ENCODE measurements at places on chromosomes 4 and X.

DNA sequence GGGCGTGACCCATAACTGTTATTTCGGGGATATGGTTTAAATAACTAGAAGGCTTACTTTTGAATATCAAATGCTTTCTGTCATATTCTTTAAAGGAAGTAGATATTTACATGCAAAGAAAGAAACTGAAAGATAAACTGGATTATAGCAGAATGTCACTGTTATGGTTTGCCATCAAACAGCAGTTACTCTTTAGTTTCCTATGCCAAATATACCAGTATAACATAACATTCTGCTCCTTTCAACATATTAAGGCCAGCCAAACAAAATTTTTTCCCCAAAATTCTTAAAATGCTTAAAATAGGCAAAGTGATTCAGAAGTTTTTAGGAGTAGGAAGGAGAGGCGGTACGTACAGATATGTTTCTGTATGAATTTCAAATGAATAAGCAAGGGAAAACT lies 27.0 kb downstream of the KDM6A start:
- DNase-seq: no peak

DNA sequence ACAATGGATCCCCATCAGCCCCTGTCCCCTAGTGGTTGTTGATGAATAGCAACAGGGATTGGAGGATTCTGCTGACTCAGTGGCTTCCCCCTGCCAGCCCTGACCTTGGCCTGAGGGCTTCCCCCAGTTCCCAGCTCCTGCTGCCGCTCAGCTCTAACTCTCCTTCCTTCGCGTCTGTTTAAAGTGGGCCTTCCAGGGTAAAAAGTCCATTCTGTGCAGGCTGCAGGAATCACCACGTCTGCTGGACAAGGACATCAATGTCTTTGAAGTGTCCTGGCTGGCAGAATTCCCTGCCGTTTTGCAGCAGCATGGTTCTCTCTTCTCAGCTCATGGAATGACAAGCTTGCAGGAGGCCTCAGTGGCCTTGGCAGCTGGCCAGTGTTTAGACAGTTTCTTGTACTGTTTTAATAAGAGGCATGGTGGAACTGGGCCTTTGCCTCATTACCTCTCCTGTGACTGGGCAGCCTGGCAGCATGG lies 152.5 kb upstream of the STX18 start:
- DNase-seq: no peak

DNA sequence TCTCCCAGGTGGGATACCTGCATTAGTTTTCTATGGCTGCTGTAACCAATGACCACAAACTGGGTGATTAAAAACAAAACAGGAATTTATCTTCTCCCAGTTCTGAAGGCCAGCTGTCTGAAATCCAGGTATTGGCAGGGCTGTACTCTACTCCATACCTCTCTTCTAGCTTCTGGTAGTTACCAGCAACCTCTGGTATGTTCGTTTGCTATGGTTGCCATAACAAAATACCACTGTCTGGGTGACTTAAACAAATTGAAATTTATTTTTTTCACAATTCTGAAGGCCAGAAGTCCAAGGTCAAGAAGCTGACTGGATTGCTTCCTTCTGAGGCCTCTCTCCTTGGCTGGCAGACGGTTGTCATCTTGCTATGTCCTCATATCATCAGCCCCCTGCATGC lies 642.1 kb upstream of the TENM3 start:
- no peak for DNase-seq

GRCh38 chr4:77798385-77798784 lies 20.8 kb downstream of the CNOT6L start:
- no peak for DNase-seq

GRCh38 chr4:163587867-163588266 lies 93.4 kb downstream of the TMA16 start:
- no peak for DNase-seq

DNA sequence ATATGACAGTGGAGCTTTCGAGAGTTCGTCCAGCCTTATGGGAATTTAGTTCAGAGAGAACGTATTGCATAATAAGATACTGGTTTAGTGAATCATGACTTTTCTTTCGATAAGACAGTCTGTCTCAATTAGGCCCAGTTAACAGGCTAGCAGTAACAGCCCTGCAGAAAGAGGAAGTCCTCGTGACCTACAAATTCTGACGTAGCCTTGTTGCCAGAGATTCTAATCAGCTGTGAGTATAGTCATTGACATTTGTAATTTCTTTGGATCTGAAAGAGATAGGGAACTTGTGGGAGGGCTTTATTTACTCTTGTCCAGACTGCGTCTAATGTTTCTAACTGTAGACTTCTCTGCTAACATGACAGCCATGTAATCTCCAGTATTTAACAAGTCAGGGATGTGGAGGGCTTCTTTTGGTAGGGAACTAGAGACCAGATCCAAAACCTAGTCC lies 15.8 kb downstream of the ART3 start:
- peak; percentile 94 for DNase-seq

- no peak for DNase-seq
Observed at GRCh38 chr4:152540293-152540674, 4.4 kb upstream of the FBXW7 start.

DNA sequence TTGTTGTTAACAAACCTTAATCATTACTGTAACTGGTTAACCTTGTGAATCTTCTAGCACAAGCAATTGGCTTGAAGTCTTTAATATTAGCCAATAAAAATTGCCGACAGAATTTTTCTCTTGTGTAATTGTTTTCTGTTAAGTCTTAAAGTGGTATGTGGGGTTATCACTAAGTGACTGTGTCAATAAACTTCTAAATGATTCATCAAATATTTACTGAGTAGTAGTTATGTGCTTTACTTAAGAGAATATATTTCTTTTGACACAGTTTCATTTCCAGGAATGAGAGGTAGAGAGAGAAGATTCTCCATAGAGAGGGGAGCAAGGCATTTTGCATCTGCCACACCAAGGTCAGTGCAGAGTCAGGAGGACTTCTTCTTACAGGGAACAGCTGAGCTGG lies 2361.6 kb upstream of the AGA start:
- no peak for DNase-seq

DNA sequence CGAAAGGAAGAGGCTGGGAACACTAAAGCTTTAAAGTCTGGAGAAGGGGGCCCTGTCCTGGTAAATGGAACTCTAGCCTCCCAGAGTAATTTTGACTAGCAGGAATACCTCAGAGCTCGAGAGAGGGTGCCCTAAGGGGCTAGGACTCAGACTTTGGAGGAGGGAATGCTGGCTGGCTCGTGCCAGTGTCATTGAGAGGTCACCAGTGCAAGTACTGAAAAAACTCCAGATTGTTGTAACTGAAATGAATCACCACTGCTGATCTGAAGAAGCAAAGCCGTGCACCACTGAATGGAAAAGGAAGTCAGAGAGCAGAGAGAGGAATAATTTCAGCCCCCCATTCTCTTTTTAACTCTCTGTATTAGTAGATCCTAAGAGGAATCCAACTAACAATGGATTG lies 690.2 kb downstream of the FAT4 start:
- DNase-seq: peak; percentile 41

GRCh38 chrX:110410603-110411002 lies 52.0 kb downstream of the RTL9 start:
- no peak for DNase-seq

- no peak for DNase-seq
Observed at GRCh38 chr4:185532293-185532692, 3.0 kb downstream of the PDLIM3 start.

DNA sequence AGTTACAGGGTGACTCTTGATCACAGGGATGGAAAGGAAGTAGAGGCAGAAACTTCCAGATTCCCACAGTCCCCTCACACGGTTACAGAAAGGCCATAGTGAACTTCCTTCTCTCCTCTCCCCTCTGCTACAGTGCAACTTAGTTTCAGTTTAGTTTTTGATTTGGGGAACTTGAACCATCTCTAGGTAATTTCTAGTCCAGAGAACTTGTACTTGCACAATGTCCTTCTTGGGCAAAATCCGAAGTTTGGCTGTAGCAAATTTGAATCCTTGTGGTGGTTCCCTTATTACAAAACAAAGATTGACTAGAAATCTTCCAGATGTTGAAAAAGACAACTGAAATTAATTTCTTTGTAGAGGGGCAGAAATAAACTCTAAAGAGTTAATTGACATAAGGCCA lies 1.2 kb upstream of the BLTP1 start:
- DNase-seq: no peak

GRCh38 chrX:40663078-40663740 lies 15.8 kb upstream of the CXorf38 start:
- DNase-seq: no peak

DNA sequence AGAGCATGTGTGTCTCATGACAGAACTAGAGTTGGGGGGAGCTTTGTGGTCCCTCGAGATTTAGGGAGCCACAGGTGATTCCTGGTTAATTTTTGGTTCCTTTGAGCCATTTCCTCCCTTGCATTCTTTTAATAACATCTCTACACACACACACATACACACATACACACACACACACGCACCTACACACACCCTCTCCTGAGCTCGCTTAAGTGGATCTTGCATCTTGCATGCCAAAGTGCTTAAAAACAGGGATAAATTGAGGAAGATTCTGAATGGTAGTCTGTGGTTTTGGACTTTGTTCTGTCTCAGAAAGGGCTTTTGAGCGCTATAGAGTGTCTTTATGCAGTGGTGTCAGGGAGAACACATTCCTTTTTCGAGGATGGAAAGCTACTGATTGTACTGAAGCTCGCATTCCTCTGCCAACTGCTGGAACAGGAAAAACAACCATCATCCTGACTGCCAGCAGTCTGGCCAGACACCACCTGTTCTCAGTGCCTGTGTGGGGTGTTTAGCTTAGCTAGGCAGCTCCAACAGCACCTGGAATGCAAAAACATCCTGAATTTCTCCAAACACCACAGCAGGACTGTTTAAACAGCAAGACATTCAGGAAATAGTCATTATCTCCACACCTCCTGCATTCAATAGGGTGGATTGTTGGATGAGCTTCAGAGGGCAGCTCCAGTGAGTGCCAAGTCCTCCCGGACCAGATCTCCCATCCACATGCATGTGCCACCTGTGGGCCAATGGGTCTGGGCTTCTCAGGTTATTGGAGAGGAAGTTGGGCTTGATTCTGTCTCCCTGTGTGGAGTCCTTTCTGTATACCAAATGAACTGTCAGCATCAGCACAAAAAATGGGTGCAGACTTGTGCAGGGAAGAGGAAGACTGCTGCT lies 21.9 kb upstream of the IGFBP7 start:
- DNase-seq: no peak

DNA sequence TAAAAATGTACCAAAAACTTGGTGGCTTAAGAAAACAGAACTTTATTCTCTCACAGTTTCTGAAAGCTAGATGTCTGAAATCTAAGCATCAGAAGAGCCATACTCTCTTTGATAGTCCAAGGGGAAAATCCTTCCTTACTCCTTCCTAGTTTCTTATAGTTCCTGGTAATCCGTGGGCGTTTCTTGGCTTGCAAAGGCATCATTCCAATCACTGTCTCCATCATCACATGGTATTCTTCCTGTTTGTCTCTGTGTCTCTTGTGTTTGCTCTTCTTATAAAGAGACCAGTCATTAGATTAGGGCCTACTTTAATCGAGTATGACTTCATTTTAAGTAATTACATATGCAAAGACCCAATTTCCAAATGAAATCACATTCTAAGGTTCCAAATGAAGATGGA lies 118.9 kb upstream of the FSTL5 start:
- DNase-seq: no peak

DNA sequence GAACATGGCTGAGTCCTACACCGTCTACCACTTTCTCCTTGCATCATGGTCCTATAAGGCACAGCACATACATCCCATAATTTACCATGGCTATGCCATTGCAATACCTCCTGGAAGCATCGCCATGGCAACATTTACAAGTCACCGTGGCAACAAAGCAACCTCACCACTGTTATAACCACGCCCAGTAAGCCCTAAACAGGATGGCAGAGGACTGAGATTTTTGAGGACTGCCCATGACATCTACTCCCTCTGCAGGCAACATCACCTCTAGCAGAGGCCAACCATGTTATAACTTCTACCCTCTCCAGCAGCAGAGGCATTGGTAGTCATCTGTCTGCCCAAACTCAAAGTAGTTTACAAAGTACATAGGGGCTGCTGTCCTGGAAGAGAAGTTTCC lies 29.7 kb downstream of the BCOR start:
- DNase-seq: no peak

- DNase-seq: no peak
Observed at GRCh38 chr4:149928507-149928906, 112.9 kb upstream of the IQCM start.

DNA sequence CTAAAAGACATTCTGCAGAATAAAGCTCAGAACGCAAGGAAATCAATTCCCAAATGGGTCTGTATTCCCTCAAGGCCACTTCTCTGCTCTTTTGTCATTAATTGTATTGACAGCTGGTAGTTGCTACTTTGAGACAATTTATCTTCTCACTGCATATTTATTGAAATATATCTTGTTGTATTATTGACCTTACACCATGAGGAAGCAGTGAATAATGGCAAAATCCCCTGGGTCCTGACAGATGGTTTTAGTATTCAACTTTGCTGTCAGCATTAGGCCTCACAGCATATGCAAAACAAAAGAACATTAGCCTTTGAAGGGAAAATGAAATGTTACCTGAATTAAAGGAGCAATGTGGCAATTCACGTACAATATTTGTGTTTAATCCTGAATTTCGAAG lies 406.1 kb upstream of the TRAM1L1 start:
- no peak for DNase-seq

GRCh38 chr4:38102957-38103588 lies 142.9 kb downstream of the PTTG2 start:
- DNase-seq: no peak

DNA sequence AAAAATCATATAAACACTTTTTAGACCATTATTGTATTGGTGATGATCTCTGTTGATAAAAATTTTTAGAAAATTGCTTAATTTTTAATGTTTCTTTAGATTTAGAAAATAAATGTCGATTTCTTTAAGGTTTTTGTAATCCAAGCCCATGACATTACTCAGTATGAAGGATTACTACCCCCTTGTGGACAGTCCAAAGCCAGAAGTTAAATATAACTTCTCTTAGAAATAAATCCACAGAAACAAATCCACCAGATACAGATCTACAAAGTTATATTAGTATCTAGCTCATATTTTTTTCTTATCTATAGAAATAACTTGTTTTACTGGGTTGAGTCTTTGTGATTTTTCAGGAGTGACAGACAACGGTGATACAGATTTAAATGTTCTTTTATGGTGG lies 18.9 kb downstream of the TIFA start:
- DNase-seq: peak; percentile 65

- no peak for DNase-seq
Observed at GRCh38 chr4:7506119-7506518, 71.4 kb upstream of the PSAPL1 start.

- peak; percentile 44 for DNase-seq
Observed at GRCh38 chr4:125765941-125766340, 451.2 kb downstream of the FAT4 start.

DNA sequence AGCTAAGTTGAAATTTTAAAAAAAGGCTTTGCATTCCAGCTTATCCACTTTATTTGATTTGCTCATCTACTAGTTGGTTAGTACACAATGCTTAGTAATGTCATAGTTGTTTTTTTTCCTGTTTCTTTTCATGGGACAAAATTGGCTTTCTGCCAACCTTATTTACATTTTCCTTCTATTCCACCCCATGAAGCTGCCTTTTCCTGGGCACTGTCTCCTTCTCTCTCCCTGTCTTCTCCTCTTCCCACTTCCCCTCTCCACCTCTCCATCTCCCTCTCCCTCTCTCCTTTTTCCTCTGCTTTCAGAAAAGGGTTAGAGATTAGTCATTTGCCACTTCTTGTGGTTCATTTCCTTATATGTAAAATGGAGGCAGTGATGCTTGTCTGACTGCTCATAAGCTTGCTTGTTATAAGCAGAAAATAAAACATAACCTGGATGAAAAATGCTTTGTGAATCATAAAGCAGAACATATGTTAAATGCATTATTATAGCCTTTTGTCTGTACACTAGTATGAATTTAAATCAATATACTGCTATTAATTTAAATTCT lies 181.9 kb downstream of the CEP135 start:
- DNase-seq: no peak

GRCh38 chrX:1351981-1352714 lies 15.6 kb downstream of the IL3RA start:
- DNase-seq: no peak

Data from fibroblast of the aortic adventitia (primary cell).